ENCODE measurements at places on chromosomes 1 and 21.
A peak's percentile ranks its signal among the peaks of the same experiment; 100 is the strongest.

GRCh38 chr1:45394342-45394741 is 54.1 kb upstream of the MUTYH start:
- DNase-seq: no peak

DNA sequence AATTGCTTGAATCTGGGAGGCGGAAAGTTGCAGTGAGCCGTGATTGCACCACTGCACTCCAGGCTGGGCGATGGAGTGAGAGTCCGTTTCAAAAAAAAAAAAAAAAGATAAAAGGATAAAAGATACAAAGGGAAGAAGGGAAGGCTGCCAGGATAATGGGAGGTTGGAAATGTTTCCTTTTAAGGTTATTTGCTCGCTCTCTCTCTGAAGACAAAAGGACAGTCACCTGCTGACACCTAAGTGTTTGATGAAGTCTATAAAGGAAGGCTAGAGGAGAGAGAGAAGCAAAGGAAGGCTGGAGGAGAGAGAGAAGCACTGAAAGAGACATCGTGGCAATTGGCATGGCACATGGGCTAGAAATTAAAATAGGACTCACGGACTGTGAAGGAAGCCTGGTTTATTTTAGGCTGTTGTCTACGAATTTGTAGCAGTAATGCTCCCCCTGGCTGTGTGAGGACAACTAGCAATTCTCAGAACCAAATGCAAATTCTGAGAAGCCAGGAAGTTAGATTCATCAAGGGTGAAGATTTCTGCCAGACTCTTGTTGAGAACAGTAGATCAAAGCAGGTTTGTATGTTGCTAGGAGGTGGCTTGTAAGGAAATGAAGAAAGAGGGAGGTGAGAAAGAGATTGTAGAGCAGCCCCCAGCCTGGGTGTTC is 154.2 kb downstream of the ZP4 start:
- DNase-seq: no peak

- DNase-seq: no peak
These were observed 91.4 kb downstream of the TAS1R2 start for GRCh38 chr1:18768086-18768485.

- no peak for DNase-seq
These were observed 127.5 kb downstream of the RIPK4 start for GRCh38 chr21:41639336-41639735.

- peak; percentile 32 for DNase-seq
These were observed 98.5 kb downstream of the DISC1 start for GRCh38 chr1:231724876-231725647.

DNA sequence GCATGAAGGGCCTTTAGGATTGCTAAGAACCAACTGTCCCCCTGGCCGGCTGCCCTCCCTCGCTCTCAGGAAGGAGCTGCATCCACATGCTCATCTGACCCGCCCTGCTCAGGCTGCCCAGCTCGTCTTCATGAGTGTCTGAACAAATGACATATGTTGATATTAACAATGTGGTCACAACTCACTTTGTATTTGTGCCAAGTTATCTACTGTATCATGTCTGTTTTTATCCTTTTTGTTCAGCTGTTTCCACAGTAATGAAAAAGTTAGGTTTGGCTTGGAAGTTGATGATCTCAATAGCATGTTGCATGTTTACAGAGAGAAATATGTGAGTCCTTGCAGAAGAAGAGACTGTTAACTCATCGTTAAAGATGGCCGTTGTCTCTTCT is 75.1 kb downstream of the PHTF1 start:
- no peak for DNase-seq

DNA sequence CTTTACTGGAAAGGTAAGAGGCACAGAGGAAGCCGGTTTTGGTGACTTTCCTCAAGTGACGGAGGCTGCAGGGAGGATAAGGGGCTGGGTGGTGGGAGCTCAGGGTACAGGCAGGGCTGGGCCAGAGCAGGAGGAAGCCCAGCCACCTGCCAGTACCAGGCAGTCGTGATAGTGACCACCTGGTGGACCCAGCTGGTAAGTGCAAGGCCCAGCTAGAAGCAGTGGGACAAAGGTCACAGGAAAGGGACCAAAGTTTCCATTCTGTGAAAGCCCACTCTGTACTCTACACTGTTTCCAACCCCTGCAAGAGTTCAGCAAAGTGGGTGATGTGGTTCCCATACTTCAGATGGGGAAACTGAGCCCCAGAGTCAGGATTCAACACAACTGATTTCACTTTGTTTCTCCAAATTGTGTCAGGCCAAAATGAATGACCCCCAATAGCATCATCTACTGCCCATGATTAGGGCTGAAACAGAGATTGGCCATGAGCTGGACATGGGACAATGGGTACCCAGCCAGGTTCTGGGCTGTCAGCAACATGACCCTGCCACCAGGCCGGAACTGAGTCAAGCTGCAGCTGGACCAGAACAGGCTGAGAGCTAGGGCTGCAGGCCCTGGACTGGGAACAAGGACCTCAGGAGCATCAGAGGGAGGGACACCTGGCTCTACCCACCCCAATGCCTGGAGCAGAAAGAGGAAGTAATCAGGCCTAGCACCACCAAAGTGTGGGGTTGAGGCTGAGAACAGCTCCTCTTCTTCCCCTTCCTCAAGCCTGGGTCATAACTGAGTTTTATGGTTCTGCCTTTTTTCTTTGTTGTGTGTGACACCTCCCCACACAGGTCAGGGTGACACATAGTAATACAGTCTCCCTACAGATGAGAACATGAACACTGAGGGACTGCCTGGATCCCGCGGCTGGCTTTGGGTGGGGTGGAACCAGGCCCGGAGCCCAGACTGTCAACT is 50.2 kb downstream of the KCNN3 start:
- peak; percentile 32 for DNase-seq

All from SHP77 (cell line).